Stimulated activated CD8-positive, alpha-beta memory T cell treated with anti-CD3 and anti-CD28 coated beads, Interleukin-2, amount 100 ng/mL, for 1 hour (primary cell): ENCODE measurements at places on chromosomes 7 and 10.

- DNase-seq = peak; percentile 56
Measured at GRCh38 chr7:47945261-47946015, 2.8 kb downstream of the PKD1L1 start.

GRCh38 chr10:127905848-127906261 lies 1.0 kb upstream of the PTPRE start:
- DNase-seq = no peak

GRCh38 chr7:38413784-38414183 lies 140.3 kb upstream of the TARP start:
- no peak for DNase-seq

GRCh38 chr7:85010306-85010705 lies 176.6 kb downstream of the SEMA3D start:
- no peak for DNase-seq

GRCh38 chr10:52082307-52082706 lies 231.8 kb upstream of the DKK1 start:
- DNase-seq = no peak

DNA sequence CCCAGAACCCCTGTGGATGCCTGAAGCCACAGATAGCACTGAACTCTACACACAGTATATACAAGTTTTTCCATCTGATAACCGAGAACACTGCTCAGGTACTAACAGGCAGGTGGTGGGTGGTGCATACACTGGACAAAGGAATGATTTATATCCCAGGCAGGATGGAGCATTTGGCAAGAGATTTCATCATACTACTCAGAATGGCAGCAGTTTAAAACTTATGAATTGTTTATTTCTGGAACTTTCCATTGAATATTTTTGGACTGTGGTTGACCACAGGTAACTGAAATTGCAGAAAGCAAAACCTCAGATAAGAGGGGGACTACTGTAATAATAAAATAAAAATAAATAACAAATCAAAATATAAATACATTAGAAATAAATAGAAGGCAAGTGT lies 10.9 kb upstream of the KCNMA1 start:
- DNase-seq = no peak

- DNase-seq = no peak
Measured at GRCh38 chr10:113230011-113230610, 280.1 kb downstream of the TCF7L2 start.

DNA sequence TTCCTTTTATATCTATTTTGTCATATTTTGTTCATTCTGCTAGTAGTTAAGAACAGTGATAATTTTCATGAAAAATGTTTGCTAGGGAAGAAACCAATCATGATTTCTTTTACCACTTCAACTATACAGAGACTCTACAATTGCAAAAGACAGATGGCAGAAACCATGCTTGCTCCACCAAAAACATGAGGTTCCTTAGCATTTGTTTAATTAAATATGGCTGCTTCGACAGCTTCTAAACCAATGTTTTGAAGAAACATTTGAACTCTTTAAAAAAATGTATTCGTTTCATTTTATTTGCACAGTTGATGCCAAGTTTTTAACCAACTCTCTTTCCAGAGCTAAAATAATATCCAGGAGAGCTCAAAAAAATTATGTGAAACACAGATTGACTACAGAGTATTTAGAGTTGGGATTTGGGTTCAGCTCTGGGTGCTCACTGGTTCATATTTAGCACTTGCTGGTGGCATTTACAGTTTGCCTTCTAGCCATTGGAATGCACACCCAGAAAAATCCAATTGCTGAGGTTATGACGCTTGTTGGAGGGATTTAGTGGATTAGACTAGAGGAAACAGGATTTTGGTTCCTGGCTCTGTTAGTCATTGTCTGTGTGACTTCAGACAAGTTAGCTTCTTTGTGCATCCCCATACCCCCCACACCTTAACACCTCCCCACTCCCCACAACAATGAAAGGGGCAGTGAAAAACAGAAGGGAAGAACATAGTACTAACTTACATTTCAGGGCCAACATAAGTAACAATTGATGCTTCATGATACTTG lies 35.8 kb upstream of the SDHAF3 start:
- DNase-seq = no peak

DNA sequence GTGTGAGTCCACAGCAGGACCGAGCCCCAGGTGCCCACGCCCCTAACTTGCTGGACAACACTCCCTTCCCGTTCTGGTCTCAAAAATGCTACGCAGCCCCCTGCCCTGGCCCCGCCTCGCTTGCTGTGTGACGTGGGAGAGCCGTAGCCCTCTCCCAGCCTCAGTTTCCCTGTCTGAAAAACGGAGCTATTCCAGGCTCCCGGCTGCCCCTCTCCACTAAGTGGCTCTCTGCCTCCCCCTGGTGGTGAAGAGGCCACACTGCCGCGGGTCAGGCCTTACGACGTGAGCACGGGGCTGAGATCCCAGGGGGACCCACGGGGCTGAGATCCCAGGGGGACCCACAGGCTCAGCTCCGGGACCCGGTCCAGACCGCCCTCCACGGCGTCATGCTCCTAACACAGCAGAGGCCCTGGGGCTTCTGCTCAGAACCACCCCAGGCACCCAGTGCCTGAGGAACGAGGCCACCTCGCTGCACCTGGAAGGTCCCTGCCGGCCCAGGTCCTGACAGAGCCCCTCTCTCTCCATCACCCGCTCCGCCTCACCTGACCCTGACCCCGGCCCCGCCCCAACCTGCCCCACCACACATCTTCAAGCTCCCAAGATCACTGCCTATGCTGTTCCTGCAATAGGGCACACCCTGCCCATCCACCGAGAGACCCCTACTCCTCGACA lies 26.7 kb downstream of the MICALL2 start:
- peak; percentile 70 for DNase-seq

DNA sequence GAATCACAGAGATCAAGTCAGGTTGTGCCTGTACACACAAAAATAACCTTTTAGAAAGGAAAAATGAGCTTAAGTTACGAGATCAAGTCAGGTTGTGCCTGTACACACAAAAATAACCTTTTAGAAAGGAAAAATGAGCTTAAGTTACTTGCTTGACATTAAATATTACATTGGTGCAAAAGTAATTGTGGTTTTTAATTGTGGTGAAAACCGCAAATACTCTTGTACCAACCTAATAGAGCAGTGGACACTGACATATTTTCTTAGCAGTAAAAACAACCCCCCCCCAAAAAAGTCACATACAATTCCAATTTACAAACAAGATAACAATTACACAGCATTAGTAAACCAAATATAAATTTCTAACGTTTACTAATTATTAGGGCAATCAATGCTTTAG lies 595.6 kb downstream of the GRM8 start:
- no peak for DNase-seq

GRCh38 chr10:95236068-95236903 lies 42.2 kb downstream of the ACSM6 start:
- DNase-seq = no peak

DNA sequence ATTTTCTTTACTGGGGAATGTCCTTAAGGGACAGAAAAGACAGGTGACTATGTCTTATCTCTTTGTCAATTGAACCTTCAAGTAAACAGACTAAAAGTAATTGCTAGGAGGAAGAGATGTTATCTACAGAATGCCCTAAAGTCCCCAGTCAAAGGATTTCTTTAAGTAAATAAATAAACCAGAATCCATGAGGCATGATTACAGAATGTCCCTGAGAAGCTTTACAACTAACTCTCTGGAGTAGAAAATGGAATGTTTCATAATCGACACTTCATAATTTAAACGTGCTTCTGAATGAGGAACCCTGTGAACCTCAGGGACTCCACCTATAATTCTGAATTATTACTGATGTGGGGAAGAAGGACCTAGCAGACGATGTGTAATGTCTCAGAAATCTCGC lies 187.9 kb upstream of the IMMP2L start:
- DNase-seq = no peak

DNA sequence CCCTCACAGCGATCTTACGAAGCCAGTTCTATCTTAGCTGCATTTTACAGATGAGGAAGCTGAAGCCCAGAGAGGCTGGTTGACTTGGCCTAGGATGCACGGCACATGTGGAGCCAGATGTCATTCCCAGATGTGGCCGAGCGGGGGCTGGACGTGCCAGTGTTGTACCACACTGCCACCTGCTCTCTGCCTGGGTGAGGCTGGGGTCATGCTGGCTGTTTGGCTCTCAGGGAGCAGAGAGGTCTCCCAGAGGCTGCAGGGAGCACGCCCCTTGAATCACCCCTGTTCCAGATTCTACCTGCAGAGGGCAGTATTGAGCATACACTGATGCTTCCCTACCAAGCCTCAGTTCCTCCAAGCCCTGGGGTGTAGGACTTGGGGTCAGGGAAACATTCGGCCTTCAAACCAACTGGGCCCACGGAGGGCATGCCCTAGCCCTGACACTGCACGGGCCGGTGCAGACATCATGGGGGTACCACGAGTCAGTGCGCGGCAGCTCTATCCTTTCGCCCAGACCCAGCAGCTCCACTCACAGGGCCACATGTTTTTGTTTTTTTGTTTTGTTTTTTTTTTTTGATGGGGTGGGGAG lies 3.8 kb upstream of the GTF2IRD1 start:
- peak; percentile 40 for DNase-seq

- DNase-seq = no peak
Measured at GRCh38 chr10:20970708-20971107, 73.6 kb upstream of the NEBL start.

GRCh38 chr10:124495162-124495561 lies 33.5 kb downstream of the LHPP start:
- no peak for DNase-seq

DNA sequence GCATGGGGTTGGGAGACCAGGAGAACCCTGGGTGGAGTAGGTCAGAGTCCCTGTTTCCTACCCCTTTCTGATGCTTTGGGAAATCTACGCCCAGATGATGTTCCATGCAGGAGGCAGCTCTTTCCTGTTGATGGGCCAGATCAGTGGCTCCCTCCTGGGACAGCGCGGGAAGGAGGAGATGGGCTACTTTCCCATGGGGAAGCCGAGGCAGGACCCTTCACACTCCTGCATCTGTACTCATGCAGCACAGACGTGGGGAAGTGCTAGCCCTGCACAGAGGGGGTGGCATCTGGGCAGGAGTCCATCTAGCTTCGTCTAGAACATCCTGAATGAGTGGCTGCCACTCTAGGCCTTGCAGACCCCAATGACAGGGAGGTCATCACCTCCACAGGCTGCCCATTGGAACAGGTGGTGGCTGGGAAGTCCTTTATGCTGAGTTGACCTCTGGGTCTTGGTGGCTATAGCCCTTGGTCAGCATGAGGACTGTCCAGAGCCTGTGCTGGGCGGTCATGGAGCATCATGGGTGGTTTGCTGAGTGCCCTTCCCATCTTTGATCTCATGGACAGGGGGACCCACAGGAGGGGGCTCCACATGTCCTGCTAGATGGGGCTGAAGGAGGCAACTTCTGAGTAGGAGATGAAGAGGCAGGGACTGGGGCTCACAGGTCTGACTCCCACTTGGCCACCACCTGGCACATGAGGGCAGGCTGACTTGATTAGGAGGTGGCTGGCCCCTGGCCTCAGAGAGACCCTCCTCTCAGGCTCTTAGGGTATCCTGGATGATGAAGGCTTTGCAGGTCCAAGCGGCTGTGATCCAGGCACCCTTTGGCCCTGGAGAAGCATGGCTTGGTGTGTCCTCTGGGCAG lies 24.6 kb downstream of the RAMP3 start:
- no peak for DNase-seq

GRCh38 chr7:126541406-126541805 lies 711.3 kb downstream of the GRM8 start:
- no peak for DNase-seq
